ENCODE measurements at places on chromosomes 16 and 17.

- no peak for DNase-seq
Observed at GRCh38 chr16:55147396-55147795, 176.6 kb upstream of the IRX6 start.

GRCh38 chr16:68660359-68660795, 15.3 kb downstream of the CDH3 start:
- DNase-seq, result no peak

DNA sequence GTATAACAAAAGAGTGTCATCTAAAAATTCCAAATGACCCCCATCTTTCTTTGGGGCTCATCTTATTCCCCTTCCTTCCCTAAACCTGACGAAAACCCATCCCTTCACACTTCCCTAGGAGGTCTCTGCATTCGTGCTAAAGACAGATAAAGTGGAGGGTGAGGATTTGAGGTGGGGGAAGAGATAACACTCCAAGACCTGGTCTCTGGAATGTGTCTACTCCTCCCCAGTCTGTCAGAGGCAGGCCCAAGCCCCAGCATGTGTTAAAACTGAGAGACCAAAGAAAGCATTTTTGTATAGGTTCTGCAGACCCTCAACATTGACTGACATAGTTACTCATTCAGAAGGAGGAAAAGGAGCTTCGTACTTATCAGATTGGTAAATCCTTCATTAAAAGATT, 11.0 kb upstream of the LHX1 start:
- no peak for DNase-seq

- DNase-seq, result no peak
Observed at GRCh38 chr16:79810449-79811189, 210.1 kb upstream of the MAF start.

- DNase-seq, result no peak
Observed at GRCh38 chr16:23975293-23975692, 139.5 kb downstream of the PRKCB start.

DNA sequence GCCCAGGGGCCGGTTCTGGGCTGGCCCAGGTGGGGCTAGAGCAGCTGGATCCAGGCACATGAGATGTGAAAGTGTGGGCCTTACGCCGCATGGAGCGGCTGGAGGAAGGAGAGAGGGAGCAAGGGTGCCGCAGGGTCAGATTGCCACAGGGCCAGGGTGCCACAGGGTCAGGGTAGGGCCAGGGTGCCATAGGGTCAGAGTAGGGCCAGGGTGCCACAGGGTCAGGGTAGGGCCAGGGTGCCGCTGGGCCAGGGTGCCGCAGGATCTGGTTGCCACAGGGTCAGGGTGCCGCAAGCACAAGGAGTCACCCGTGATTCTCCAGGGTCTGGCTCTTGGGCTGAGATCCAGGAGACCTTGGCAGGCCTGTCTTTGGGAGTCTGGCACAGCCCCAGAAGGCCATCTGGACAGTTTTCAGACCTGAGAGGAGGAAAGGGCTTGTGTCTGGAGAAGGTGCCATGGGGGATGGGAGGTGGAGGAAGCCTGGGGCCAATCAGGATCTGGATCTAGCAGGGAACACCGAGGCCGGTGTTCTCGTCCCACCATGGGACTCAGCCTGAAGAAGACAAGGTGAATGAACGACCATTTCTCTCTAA, 13.1 kb upstream of the LASP1NB start:
- no peak for DNase-seq

- DNase-seq, result no peak
Observed at GRCh38 chr16:78230832-78231231, 131.4 kb downstream of the WWOX start.

- DNase-seq, result no peak
Observed at GRCh38 chr17:46136820-46137219, 56.4 kb downstream of the KANSL1 start.

DNA sequence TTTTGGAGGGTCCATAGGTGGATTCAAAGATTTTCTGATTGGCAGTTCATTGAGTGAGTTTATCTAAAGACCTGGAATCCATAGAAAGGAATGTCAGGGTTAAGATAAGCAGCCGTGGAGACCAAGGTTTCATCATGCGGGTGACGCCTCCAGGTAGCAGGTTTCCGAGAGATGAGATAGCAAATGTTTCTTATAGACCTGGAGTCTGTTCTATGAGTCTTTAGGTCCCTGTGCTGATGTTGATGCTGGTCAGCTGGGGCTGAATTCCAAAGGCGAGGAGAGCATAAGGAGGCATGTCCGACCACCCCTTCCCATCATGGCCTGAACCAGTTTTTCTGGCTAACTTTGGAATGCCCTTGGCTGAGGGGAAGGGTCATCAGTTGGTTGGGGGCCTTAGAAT, 80.2 kb downstream of the RAP1GAP2 start:
- no peak for DNase-seq

DNA sequence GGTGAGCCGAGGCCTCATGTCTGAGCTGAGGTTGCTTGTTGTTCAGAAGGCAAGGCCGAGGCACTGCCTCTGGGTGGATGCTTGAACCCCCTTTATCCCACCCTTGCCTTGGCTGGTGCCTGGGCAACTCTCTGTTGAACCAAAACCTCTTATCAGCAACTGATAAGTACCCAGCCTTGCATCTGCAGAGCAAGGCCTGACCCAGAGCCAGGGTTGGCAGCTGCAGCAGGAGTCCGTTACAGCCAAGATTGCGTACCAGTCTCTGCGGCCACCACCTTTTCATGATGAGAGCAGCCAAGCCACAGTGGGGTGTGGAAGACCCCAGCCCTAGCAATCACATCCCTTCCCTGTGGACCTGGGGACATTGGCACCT, 118.3 kb downstream of the RAB11FIP4 start:
- no peak for DNase-seq

Measured in brain pericyte (primary cell).